ENCODE measurements at places on chromosomes 16 and 17.

DNA sequence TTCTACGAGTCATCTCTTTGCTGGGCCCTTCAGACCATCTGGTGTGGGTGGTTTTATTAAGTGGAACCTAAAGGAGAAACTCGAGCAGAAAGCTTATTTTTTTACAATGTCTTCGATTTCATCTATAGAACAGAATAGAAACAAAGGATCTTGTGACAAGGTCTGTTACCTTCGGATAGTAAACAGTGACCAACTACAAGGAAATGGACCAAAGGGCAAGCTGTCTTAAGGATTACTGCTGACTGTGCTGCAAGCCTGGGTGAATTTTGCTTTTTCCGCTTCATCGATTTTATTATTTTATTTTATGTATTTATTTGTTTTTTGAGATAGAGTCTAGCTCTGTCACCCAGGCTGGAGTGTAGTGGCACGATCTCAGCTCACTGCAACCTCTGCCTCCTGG lies 348.9 kb upstream of the ERCC4 start:
- no peak overlapping the region for H3K4me3 ChIP-seq
- DNase-seq: no peak

GRCh38 chr16:55469821-55470532 lies 9.0 kb upstream of the MMP2 start:
- H3K27me3 ChIP-seq: no peaks in the 10 kb centered on the region
- H3K4me1 ChIP-seq: peaks cover 20% of the 10 kb centered on the region
- no peak overlapping the region for H3K4me3 ChIP-seq
- H3K36me3 ChIP-seq: no peaks in the 10 kb centered on the region

DNA sequence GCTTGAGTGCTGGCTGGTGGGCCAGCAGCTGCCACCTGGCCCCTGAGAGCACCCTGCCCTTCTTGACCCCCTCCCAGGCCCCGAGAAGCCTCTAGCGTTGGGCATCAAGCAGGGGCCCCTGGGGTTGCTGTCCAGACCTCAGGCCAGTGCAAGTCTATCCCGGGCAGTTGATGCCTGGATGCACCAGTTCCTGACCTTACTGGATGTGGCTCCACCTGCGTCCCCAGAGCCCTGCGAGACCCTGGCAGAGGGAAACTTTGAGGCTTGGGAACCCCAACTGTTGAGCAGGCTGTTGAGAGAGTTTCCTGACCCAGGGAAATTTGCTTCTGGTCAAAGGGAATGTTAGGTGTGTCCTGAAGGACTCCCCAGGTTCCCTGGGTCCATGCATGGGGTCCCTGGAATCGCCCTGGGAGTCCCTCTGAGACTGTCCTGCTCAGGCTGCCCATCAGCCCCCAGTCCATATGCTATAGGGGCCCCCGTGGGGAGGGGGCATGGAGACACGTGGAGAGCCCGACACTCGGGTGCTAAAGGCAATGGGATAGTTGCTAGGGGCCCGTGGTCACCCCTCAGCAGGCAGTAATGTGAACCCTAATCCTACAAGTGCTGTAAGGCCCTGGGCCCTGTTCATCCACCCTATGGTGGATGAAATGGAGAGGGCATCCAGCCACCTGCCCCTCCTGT lies 46.4 kb downstream of the RAB11FIP4 start:
- no peaks in the 10 kb centered on the region for H3K4me1 ChIP-seq
- H3K27ac ChIP-seq: no peak overlapping the region
- H3K4me3 ChIP-seq: no peak overlapping the region
- H3K36me3 ChIP-seq: no peaks in the 10 kb centered on the region
- DNase-seq: no peak

- no peaks in the 10 kb centered on the region for H3K36me3 ChIP-seq
- H3K27me3 ChIP-seq: no peaks in the 10 kb centered on the region
- H3K4me1 ChIP-seq: peaks cover 3% of the 10 kb centered on the region
- no peak overlapping the region for H3K27ac ChIP-seq
Measured at GRCh38 chr16:69534720-69535119, 31.0 kb upstream of the NFAT5 start.

GRCh38 chr17:28811651-28812090 lies 30.9 kb downstream of the FAM222B start:
- H3K27me3 ChIP-seq: no peaks in the 10 kb centered on the region
- H3K4me1 ChIP-seq: peaks cover 42% of the 10 kb centered on the region
- DNase-seq: no peak
- H3K27ac ChIP-seq: peak overlapping the region; percentile 95
- no peaks in the 10 kb centered on the region for H3K36me3 ChIP-seq
- peak overlapping the region; percentile 91 for H3K4me3 ChIP-seq

DNA sequence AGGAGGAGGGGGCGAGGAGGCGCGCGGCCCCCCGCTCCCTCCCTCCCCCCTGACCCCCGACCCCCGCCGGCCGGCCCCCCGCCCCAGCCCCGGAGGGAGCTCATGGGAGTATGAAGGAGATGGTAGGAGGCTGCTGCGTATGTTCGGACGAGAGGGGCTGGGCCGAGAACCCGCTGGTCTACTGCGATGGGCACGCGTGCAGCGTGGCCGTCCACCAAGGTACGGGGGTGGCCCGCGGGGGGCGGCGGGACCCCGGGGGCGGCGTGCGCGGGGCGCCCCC lies 390 bp downstream of the MLLT6 start:
- peak overlapping the region; percentile 86 for H3K4me3 ChIP-seq
- peaks cover 78% of the 10 kb centered on the region for H3K4me1 ChIP-seq

DNA sequence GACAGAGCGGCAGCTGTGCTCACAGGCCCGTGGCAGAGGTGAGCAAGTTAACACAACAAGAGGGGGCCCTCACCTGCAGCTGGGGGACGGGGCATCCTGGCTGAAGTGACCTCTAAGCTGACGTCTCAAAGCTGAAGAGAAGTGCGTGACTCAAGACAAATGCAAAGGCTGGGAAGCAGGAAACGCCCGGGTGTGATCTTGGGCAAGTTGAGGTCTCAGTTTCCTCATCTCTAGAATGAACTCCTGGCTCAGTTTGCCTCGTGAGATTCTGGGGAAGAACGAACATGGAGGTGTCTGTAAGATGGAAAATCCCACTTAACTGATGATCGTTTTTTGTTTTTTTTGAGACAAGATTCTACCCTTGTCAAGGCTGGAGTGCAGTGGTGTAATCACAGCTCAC lies 40.1 kb upstream of the C1QL1 start:
- no peaks in the 10 kb centered on the region for H3K36me3 ChIP-seq
- no peak overlapping the region for H3K4me3 ChIP-seq
- H3K27ac ChIP-seq: no peak overlapping the region
- DNase-seq: no peak
- peaks cover 7% of the 10 kb centered on the region for H3K4me1 ChIP-seq

- H3K4me3 ChIP-seq: peak within 1 kb of the TSS; percentile 84
- H3K27ac ChIP-seq: peak within 1 kb of the TSS; percentile 45
- H3K27me3 ChIP-seq: no peaks in the 10 kb centered on the region
Measured at GRCh38 chr17:44363613-44364159, at the start of gene FAM171A2. Gene FAM171A2 (minus strand): TSS chr17:44363853. CDS start chr17:44363714, 139 bp downstream.

GRCh38 chr16:14043278-14043677 lies 27.8 kb upstream of the MRTFB start:
- H3K4me1 ChIP-seq: peaks cover 18% of the 10 kb centered on the region
- H3K27me3 ChIP-seq: no peaks in the 10 kb centered on the region
- H3K4me3 ChIP-seq: no peak overlapping the region
- H3K27ac ChIP-seq: peak overlapping the region; percentile 0
- no peak for DNase-seq
- H3K36me3 ChIP-seq: no peaks in the 10 kb centered on the region

DNA sequence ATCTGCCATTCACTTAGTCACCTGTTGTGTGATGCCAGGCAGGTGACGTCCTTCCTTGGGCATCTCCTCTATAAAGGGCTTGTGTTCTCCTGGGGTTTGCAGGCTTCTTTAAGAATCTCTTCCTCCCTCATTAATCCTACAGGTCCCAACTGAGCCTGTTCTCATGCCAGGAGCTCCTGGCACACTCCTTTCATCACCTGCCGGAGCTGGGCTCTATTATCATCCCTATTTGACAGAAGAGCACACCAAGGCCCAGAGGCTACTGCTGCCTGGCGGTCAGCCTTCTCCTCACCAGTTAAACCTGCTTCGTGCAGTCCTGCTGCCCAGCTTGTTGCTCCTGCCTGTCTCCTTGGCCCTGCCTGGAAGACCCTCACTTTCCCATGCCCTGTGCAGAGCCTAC lies 51.2 kb downstream of the RAI1 start:
- H3K27ac ChIP-seq: peak overlapping the region; percentile 18
- H3K27me3 ChIP-seq: no peaks in the 10 kb centered on the region
- H3K36me3 ChIP-seq: no peaks in the 10 kb centered on the region
- DNase-seq: no peak
- no peak overlapping the region for H3K4me3 ChIP-seq

- no peaks in the 10 kb centered on the region for H3K27me3 ChIP-seq
- H3K4me1 ChIP-seq: no peaks in the 10 kb centered on the region
- H3K36me3 ChIP-seq: no peaks in the 10 kb centered on the region
- DNase-seq: no peak
Measured at GRCh38 chr17:60989379-60989778, 311.7 kb downstream of the BCAS3 start.

- no peaks in the 10 kb centered on the region for H3K36me3 ChIP-seq
- H3K4me3 ChIP-seq: no peak overlapping the region
- DNase-seq: no peak
- H3K27me3 ChIP-seq: no peaks in the 10 kb centered on the region
Measured at GRCh38 chr17:81332118-81332834, 37.2 kb upstream of the SLC38A10 start.

- DNase-seq: no peak
- peak within 1 kb of the TSS; percentile 85 for H3K27ac ChIP-seq
- H3K27me3 ChIP-seq: no peaks in the 10 kb centered on the region
- peaks cover 14% of the 10 kb centered on the region for H3K36me3 ChIP-seq
Measured at GRCh38 chr17:36591434-36592315, at the start of gene DHRS11. Gene DHRS11 (plus strand): TSS chr17:36591879. CDS start chr17:36592010, 131 bp downstream.

- H3K4me1 ChIP-seq: peaks cover 56% of the 10 kb centered on the region
- H3K4me3 ChIP-seq: no peak overlapping the region
- peaks cover 12% of the 10 kb centered on the region for H3K36me3 ChIP-seq
Measured at GRCh38 chr17:39703913-39704312, 4.0 kb downstream of the ERBB2 start.
